Activated CD4-positive, alpha-beta T cell treated with anti-CD3 and anti-CD28 coated beads, Interleukin-2, amount 50 U/mL, for 4 hours (primary cell): ENCODE measurements at places on chromosomes 3 and 15.

DNA sequence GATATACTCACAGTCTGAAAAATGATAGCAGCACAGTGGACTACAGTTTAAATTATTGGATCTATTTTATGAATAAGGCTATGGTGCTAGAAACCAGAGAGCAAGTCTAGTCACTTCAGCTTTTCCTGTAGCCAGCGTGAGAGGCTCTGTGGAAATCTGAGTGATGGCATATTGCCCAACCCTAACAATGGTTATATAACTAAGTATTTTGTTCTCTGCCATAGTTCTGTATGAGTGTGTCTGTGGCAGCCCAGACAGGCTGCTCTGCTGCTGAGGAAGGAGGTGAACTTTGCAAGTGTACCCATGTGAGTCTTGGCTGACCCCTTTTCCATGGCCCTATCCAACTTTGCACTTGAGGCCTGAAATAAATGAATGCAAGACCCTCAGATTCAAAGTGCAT is 105.7 kb downstream of the LRTM1 start:
- DNase-seq, result no peak

DNA sequence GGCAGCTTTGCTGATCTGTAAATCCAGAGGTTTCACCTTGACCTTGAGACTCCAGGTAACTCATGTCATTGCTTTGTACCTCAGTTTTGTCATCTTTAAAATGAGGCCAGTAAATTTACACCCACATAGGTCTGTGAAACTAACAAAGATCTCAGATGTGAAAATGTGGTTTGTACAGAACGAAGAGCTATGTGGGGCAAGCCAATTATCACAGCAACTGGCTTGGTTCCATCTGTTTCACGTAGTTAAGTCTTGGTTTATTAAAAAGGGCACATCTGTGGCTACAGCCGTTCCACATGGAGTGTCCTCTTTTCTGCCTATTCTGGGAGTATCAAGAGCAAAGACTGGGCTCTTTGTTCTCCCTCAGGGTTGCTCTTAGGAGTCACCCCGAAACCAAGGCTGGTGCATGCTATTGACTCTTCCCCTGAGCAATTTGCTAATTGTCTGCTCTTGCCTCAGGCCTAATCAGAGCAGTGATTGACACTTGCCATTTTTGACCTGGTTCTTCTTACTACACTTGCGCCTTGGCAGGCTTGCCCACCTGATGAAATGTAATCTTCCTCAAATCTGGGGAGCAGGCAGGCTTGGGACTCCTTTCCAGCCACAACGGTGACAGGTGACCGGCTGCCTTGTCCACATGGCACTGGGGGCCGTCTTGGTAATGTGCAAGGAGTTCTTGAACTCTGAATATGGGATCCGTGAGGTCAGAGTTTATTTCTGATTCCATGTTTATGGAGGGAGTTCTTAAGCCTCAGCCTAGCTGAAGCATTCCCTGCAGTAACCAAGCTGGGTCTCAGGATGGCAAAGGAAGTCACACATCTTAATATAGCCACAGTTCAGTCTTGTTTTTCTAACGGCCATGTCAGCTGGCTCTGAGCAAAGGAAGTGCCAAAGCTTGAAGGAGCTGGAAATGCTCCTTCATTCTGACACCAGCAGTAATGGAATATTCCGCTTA is 40.1 kb downstream of the EAF1 start:
- DNase-seq, result no peak

DNA sequence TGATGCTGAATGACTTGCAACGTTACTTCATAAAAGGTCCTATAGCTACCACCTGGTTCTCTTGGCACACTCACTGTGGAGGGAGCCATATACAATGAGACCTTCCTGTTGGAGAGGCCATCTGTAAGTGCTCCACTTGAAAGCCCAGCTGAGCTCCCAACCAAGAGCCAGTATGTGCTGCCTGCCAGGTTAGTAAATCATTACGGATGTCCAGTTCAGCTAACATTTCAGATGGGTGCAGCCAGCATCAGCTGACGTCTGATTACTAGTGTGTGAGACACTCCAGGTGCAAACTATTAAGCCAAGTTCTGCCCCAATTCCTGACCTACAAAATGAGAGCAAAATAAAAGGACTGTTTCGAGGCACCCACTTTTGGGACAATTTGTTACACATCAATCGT is 274.4 kb upstream of the ROBO2 start:
- DNase-seq, result no peak

GRCh38 chr15:25249236-25250010 is 189.4 kb downstream of the UBE3A start:
- no peak for DNase-seq

DNA sequence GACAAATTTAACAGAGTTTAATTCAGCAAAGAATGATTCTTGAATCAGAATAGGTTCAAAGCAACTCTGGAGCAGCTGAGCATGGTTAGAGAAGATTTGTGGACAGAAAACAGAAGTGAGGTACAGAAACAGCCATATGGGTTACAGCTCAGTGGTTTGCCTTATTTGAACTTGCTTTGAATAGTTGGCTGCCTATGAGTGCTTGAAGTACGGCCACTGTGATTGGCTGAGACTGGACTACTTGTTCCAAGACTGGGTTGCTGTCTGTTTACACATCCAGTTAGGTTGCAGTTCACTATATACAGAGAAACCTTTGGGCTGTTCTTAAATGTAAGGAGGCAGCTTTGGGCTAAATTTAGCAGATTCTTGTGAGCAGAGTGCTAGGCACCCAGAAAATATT is 79.4 kb upstream of the CADPS start:
- DNase-seq, result no peak

- DNase-seq, result no peak
Measured at GRCh38 chr3:39668420-39668819, 141.0 kb upstream of the MYRIP start.

- DNase-seq, result no peak
Measured at GRCh38 chr3:141411251-141411771, 43.0 kb downstream of the ZBTB38 start.

- DNase-seq, result no peak
Measured at GRCh38 chr15:31338318-31338878, 11.8 kb downstream of the KLF13 start.

DNA sequence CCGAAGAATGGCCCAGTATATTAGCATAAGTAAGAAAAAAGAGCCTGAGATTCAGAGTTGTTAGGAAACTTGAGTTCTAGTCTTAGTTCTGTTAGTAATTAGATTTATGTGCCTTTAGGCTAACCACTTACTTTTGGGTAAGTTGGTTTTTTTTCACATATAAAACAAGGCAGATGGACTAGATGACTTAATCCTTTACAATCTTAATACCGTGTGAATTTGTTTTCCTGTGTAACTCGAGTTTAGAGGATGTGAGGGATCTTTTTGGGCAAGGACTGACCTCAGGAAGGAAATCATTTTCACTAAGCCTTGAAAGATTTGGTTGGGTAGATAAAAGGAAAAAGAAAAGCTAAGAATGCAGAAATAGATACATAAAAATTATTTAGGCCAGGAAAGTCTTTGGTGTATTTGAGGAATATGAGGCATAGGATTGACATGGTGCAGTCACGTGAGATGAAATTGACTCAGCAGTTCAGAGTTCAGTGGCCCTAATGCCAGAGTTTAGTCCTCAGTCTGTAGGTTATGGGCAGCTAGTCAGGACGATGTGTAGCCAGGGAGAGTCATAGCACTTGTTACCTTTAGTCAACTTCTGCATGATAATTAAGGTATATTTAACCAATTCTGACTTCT is 34.6 kb downstream of the PAK2 start:
- DNase-seq, result no peak

DNA sequence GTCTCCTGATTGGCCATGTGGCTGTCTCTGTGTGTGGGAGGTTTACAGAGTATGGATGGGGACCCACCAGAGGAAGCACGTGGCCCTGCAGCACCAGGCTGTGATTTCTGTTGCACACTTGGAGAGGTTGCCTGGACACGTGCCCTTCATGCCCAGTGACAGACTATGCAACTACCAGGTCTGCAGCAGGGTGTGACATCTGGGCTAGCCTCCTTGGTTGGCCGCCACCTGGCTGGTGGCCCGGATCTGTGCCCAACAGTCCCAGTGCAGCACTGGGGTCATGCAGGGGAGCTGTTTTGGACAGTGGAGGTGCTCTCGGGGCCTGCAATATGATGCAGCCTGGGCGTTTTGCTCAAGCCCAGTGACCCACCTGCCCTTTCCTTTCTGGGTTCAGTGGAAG is 212.5 kb downstream of the UBE3A start:
- DNase-seq, result no peak

GRCh38 chr3:189721873-189722665 is 90.9 kb downstream of the TP63 start:
- no peak for DNase-seq

DNA sequence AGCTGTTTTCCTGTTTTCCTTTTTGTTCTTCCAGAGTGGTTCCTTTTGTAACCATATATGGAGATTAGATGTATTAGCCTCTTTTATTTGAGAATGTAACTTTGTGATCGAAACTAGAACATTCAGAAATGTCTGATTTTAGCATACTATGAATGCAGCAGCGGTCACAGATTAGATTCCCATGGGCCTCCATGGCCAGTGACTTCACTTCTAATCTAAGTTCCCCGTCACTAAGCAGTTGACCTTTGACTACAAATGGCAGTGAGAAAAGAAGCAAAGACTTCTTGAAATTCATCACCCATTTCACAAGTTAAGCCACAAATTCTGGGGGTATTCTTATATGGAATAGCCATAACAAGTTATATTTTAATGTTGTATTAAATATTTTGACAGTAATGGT is 114.6 kb upstream of the FLNB start:
- no peak for DNase-seq

DNA sequence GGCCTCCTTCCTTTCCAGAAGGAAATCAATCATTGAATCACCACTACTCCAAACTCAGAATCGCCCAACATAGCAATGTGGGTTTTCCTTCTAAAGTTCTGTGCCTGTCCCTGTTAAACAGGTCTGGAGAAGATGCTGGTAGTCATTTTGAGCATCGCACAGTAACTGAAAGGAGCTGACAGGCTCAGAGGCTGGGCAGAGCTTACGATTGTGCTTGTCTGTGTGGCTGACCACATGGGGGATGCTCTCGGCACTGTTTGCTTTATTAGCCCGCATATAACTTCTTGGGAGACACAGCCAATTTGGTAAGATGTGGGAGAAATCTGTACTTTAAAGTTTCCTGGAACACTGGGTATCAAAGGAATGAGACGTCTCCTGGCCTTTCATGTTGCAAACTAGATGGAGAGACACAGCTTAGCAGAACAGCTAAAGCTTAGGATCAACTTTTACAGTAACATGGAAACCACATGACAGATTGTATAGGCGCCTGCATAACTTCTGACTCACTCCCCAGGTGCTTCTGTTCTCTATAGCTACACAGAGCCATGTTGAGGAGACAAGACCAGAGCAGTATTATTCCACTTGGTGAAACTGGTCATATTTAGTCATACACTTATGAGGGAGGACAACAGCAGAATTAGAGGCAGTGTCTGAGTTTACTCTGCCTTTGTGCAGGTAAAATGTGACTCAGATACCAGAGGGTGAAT is 374.1 kb downstream of the RORA start:
- no peak for DNase-seq

DNA sequence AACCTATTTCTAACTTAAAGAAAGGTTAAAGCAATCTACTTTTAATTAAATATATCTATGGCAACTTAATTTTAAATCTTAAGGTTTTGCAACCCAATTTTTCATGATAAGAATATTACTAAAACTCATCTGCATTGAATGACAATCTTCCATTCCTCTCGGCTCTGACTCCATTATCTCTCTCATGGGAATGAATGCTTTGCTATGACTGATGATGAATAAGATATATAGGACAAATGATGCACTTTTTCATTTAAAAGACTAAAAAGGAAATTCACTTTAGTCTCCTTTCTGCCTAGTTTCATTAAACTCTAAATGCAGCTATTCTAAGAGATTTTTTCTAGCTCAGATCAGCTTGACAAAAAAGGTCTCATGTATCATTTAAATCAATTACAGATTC is 68.7 kb downstream of the GBE1 start:
- no peak for DNase-seq

- no peak for DNase-seq
Measured at GRCh38 chr3:9897408-9898372, 5.0 kb upstream of the IL17RE start.

GRCh38 chr3:122307976-122308375 is 17.1 kb upstream of the CSTA start:
- no peak for DNase-seq

DNA sequence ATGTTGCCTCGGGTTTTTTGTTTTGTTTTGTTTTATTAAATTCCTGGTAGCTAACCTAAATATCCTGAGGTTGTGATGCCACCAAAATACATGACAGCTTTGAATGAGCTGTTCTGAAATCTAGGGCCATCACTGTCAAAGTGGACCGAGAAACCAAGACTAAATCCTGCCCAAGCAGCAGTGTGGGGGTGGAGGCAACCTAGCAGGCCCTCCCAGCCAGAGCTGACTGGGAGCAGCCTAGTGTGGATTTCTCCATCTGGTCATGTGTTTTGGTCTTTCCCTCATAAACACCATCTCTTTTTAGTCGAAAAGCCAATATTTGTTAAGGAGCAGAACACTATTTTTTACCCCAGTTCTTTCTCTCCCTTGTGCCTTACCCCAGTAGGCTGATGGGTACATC is 52.2 kb downstream of the LARS2 start:
- no peak for DNase-seq
